Lung (tissue), 17 donors: ENCODE measurements at places on chromosomes 6 and 20. TPM values are rescaled to one million over a fixed set of nuclear protein-coding genes. Genes with fewer than 3 reads are reported as not detected.

The GNRH2 gene
- 0.46 TPM for total RNA-seq

DNA sequence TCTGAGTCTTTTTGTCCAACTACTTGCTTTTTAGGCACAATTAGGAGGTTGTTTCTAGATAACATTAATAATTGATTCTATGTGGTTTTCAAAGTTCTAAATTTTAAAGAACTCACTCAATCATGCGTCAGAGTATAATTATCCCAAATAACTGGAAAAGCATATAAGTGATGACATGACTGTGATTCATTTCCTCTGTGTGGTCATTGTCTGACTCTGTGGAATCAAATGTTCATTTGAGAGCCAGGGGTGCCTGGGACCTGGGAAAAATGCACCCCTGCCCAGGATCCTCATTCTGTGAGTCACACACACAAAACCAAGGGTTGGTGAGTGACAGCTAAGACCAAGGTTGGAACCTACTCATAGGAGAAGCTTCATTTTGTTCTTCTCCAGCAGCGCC is 127.1 kb upstream of the MLIP start:
- no peaks in the 10 kb centered on the region for H3K36me3 ChIP-seq
- no peaks in the 10 kb centered on the region for H3K27me3 ChIP-seq
- H3K27ac ChIP-seq: no peak overlapping the region
- DNase-seq: no peak

- H3K27me3 ChIP-seq: no peaks in the 10 kb centered on the region
- H3K36me3 ChIP-seq: peaks cover 7% of the 10 kb centered on the region
- peak overlapping the region; percentile 93 for H3K4me3 ChIP-seq
- peak overlapping the region; percentile 84 for H3K27ac ChIP-seq
- peaks cover 8% of the 10 kb centered on the region for H3K4me1 ChIP-seq
- DNase-seq: peak; percentile 18
These were observed 697 bp upstream of the CEP43 start for GRCh38 chr6:166998256-166999144.

DNA sequence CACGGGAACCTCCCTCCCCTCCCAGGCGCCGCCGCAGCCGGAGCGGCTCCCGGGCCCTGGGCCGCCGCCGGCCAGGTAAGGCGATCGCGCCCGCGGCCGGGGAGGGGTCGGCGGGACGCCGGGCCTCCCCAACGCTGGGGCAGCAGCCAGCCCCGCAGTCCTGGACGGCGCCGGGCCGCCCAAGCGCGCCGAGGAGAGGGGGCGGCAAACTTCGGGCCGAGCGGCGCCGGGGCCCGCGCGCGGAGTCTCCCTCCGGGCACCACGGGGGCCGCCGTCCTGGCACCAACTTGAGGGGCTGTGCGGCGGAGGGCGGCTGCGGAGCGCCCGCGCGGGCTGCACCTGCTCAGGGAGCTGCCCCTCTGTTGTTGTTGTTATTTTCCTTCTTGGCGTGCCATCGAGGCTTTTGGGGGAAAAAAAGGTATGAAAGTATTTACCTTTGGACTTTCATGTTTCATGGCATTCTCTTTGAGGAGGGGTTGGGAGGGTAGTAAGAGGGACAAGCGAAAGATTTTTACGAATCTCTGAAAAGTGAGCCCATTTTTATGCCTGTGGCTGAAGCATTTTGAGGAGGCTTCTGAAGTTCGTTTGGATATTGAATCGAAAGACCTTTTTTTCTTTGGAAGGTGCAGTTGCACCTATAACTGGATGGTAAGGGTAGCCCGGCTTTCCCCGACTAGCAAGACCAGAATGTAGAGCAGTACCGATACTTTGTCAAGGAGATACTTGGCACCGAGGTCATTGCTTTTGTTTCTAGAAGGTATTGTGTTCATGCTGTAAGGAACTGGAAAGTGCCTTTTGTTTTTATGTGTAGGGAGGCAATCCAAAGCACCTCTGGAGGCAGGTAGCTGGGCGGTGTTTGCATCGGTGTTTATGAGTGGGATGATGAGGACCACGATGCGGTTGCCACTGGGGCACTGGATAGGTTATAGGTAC is at the start of gene RNF182:
Gene RNF182 (plus strand): TSS at position 4 of the 933 bp plus-strand sequence. CDS start 52,168 bp downstream, outside the sequence.
- H3K4me1 ChIP-seq: peaks cover 9% of the 10 kb centered on the region
- H3K27me3 ChIP-seq: no peaks in the 10 kb centered on the region
- H3K4me3 ChIP-seq: peak within 1 kb of the TSS; percentile 18
- no peaks in the 10 kb centered on the region for H3K36me3 ChIP-seq
- peak within 1 kb of the TSS; percentile 41 for H3K27ac ChIP-seq
- DNase-seq: no peak

The HCRTR2 gene
- total RNA-seq: not detected

The EYS gene
- total RNA-seq: 0.34 TPM

DNA sequence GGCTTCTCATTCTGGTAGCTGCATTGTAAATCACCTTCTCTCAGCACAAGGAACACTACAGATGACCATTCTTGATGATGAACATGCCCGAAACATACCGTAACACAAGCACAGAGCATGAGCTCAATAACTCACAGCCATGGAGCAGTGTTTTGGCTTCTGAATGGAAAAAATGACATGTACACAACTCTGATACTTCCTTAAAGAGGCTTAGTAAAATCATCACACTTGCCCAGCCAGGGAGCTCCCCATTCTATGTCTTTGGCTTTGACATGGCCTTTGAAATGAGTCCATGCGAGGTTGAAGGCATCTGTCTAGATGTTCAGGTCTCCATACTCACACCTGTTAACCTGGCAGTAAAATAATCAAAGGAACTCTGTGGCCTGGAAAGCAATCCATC is 87.6 kb downstream of the MYB start:
- H3K4me1 ChIP-seq: peaks cover 8% of the 10 kb centered on the region
- no peak overlapping the region for H3K27ac ChIP-seq

The DYNLT1 gene
- 83.4 TPM for total RNA-seq

DNA sequence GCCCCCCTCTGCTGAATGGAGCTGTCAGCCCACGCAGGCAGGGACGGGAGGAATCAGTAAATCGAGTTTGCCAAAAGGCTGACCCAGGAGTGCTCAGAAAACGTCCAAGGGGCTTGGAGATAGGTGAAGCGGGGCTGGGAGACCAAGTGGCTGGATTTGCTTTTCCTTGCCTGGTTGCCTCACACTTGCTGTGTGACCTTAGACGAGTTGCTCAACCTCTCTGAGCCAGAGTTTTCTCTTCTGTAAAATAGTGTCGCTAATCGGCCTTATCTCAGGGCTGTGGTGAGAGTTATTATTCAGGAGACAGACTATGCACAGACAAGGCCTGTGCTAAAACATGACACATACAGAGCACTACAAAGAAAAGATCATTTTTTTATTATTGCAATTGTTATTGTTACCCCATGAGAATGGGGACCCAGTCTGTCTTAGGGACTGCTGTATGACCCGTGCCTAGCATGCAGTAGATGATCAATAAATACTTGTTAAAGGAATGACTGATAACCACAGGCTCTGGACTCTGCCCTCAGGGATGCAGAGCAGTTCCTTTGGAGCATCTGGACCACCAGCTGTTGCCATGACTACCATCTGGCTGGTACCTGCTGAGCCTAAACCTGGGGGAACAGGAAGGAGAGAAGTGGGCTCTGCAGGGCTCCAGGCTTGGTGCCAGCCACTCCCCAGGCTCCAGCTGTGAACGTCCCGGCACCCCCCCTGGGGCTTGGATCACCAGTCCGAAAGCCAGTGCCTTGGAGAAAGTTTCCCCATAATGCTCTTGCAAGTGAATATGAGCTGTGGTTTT is 901 bp downstream of the KCNK15 start:
- no peaks in the 10 kb centered on the region for H3K4me1 ChIP-seq
- H3K4me3 ChIP-seq: peak overlapping the region; percentile 24
- H3K27ac ChIP-seq: no peak overlapping the region
- DNase-seq: peak; percentile 41

The TREM1 gene
- 17.4 TPM for total RNA-seq

DNA sequence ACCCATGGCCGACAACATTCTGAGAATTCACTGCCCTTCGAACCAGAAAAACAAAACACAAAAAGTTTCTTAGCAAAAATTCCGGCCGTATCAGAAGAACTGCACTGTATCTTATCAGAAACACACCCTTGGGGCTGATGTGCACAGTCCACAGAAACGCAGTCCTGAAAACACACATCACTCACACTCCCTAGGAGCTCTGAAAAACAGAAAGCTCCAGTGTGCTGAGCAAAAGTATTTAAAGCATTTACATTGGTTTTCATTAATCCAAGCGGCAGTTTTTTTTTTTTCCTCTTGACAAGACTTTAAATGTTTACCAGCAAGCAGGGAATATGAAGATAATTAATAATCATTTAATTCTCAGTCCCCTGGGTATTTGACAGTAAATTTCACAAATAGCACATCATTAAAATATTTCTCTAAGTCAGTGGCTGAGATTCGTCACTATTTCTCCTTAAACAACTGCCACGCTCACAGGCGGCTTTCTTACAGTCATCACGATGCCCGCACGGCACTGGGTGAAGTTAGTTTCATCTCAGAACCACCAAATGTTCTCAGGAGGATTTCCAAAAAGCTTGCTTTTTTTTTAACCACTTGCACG is 13.3 kb downstream of the NFATC2 start:
- peak; percentile 45 for DNase-seq
- no peaks in the 10 kb centered on the region for H3K36me3 ChIP-seq
- peaks cover 19% of the 10 kb centered on the region for H3K4me1 ChIP-seq
- H3K27ac ChIP-seq: no peak overlapping the region
- H3K4me3 ChIP-seq: no peak overlapping the region

- no peak for DNase-seq
- no peaks in the 10 kb centered on the region for H3K27me3 ChIP-seq
- H3K4me3 ChIP-seq: no peak overlapping the region
- no peaks in the 10 kb centered on the region for H3K36me3 ChIP-seq
- no peak overlapping the region for H3K27ac ChIP-seq
- H3K4me1 ChIP-seq: peaks cover 19% of the 10 kb centered on the region
These were observed 1.3 kb upstream of the REPS1 start for GRCh38 chr6:138989098-138989983.

DNA sequence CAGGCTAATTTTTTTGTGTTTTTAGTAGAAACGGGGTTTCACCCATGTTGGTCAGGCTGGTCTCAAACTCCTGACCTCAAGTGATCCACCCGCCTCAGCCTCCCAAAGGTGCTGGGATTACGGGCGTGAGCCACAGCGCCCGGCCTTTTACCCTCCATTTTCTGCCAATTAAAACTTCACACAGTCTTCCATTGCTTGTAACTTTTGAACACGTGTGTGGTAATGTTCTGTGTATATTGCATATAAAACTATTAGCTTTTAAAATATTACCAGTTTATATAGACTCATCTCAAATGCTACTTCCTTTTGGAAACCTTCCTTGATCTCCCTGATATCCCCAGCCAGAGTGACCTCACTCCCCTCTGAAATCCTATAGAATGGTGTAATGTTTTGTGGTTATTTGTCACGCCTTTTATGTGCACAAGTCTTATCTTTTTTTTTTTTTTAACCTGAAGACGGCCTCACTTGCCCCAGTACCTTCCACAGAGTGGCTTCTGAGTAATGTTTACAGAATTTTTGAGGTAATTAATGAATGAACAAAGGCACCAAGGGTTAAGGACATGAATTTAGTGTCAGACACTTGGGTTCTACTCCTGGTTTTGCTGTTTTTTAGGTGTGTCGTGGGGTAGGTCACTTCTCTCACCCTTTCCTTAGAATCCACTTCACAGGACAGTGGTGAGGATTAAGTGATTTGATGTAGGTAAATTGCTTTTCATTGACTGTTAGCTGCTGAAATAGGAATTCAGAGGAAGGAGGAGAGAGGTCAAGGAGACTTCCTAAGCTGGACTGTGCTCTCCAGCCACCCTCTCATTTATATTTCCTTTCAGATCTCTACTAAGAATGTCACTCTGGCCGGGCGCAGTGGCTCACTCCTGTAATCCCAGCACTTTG is 11.2 kb upstream of the MMP24 start:
- no peaks in the 10 kb centered on the region for H3K27me3 ChIP-seq
- H3K4me1 ChIP-seq: no peaks in the 10 kb centered on the region
- H3K27ac ChIP-seq: no peak overlapping the region
- DNase-seq: no peak
- H3K4me3 ChIP-seq: no peak overlapping the region

The KIAA1755 gene
- total RNA-seq: 1.9 TPM

DNA sequence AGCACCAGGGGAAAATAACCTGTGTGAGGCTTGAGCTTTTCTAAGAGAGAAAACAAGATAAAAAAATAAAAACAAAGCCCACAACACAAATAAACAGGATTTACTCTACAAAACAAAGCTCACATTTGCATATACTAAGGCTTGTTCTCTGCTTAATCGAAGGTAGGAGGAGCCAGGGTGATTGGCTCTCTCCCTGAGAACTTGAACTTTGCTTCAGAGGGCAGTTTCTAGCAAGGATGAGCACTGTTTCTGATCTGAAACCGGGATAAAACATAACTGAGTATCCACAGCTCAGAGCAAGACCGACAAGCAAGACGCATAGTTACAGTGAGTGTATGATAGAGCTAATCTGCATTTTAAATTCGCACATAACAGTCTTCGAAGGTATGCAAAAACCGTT is 200.6 kb downstream of the PRKN start:
- H3K27me3 ChIP-seq: no peaks in the 10 kb centered on the region
- no peak for DNase-seq
- no peaks in the 10 kb centered on the region for H3K36me3 ChIP-seq

The PGC gene
- total RNA-seq: 586 TPM

DNA sequence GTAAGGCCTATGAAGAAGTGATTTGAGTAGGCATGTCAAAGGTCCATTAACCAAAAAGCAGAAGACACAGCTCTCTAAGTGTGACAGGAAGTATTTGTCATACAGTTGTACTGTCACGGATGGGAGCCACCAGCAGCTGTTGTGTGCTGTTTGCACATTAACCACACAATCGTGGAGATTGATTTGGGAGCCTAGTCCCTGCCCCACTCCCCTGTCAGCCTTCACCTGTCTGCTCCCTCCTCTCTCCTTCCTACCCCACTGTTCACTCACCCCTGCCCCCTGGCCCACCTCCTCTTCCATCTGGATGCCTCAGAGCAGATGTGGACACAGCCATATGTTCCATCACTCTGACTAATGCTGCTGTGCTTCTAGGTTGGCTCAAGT is 124.7 kb upstream of the SPACA1 start:
- no peaks in the 10 kb centered on the region for H3K36me3 ChIP-seq
- DNase-seq: no peak

The FOXP4 gene
- total RNA-seq: 35.0 TPM

The CDSN gene
- total RNA-seq: not detected

- no peak within 1 kb of the TSS for H3K27ac ChIP-seq
- H3K36me3 ChIP-seq: no peaks in the 10 kb centered on the region
- peak; percentile 74 for DNase-seq
- peaks cover 2% of the 10 kb centered on the region for H3K4me1 ChIP-seq
These were observed at the start of gene ADGB for GRCh38 chr6:146598772-146599405. ADGB (plus strand) TSS chr6:146598972; CDS start chr6:146599041, 69 bp downstream.

The APOBEC2 gene
- 0.34 TPM for total RNA-seq

The C20orf204 gene
- total RNA-seq: 2.0 TPM

GRCh38 chr20:13953227-13953626 is 37.2 kb downstream of the SEL1L2 start:
- no peak for DNase-seq
- no peak overlapping the region for H3K27ac ChIP-seq
- H3K36me3 ChIP-seq: no peaks in the 10 kb centered on the region
- H3K4me1 ChIP-seq: no peaks in the 10 kb centered on the region

The RSPH9 gene
- total RNA-seq: 5.4 TPM

- H3K27me3 ChIP-seq: no peaks in the 10 kb centered on the region
- H3K36me3 ChIP-seq: no peaks in the 10 kb centered on the region
- H3K27ac ChIP-seq: no peak overlapping the region
- H3K4me1 ChIP-seq: no peaks in the 10 kb centered on the region
- H3K4me3 ChIP-seq: no peak overlapping the region
These were observed 85.7 kb downstream of the LIN28B start for GRCh38 chr6:105042648-105043047.

The CTAGE9 gene
- not detected for total RNA-seq

GRCh38 chr6:147935656-147936055 is 407.0 kb upstream of the SASH1 start:
- no peaks in the 10 kb centered on the region for H3K27me3 ChIP-seq
- no peaks in the 10 kb centered on the region for H3K4me1 ChIP-seq
- no peak overlapping the region for H3K27ac ChIP-seq
- H3K36me3 ChIP-seq: no peaks in the 10 kb centered on the region
- DNase-seq: no peak
